Kidney (tissue), 22 donors: ENCODE measurements at places on chromosomes 12 and 14.
A peak's percentile ranks its signal among the peaks of the same experiment; 100 is the strongest.

GRCh38 chr12:12693111-12693671, 2.8 kb downstream of the GPR19 start:
- H3K27me3 ChIP-seq = no peaks in the 10 kb centered on the region
- H3K27ac ChIP-seq = no peak overlapping the region
- no peak overlapping the region for H3K4me3 ChIP-seq
- DNase-seq = no peak
- no peaks in the 10 kb centered on the region for H3K36me3 ChIP-seq

GRCh38 chr14:70563869-70564268, 29.1 kb upstream of the ADAM20 start:
- no peak overlapping the region for H3K27ac ChIP-seq
- H3K4me1 ChIP-seq = no peaks in the 10 kb centered on the region
- H3K27me3 ChIP-seq = no peaks in the 10 kb centered on the region
- no peak for DNase-seq

DNA sequence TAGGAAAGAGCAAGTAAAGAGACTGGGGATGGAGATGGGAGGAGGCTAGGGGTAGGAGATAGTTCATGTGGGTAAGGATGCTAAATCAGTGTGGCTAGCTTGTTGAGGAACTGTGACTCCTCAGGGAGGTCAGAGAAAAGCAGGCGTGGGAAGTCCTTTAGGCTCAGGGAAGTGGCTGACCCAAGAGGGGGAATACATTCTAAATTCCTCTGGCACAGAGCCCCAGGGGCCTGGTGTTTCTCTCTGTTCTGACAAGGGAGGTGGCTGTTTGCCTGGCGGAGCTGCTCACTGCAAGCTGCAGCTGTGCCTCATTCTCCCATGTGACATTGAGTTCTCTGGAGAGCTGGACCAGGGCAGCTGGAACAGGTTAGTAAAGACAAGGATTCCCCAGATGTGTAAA, 152.2 kb upstream of the SLC38A2 start:
- DNase-seq = peak; percentile 92
- no peaks in the 10 kb centered on the region for H3K4me1 ChIP-seq
- no peak overlapping the region for H3K4me3 ChIP-seq
- H3K27ac ChIP-seq = no peak overlapping the region
- H3K27me3 ChIP-seq = no peaks in the 10 kb centered on the region

GRCh38 chr14:101823511-101824120, 62.1 kb downstream of the PPP2R5C start:
- H3K27me3 ChIP-seq = no peaks in the 10 kb centered on the region
- H3K36me3 ChIP-seq = no peaks in the 10 kb centered on the region
- DNase-seq = no peak
- no peak overlapping the region for H3K4me3 ChIP-seq
- peaks cover 7% of the 10 kb centered on the region for H3K4me1 ChIP-seq
- H3K27ac ChIP-seq = peak overlapping the region; percentile 96

DNA sequence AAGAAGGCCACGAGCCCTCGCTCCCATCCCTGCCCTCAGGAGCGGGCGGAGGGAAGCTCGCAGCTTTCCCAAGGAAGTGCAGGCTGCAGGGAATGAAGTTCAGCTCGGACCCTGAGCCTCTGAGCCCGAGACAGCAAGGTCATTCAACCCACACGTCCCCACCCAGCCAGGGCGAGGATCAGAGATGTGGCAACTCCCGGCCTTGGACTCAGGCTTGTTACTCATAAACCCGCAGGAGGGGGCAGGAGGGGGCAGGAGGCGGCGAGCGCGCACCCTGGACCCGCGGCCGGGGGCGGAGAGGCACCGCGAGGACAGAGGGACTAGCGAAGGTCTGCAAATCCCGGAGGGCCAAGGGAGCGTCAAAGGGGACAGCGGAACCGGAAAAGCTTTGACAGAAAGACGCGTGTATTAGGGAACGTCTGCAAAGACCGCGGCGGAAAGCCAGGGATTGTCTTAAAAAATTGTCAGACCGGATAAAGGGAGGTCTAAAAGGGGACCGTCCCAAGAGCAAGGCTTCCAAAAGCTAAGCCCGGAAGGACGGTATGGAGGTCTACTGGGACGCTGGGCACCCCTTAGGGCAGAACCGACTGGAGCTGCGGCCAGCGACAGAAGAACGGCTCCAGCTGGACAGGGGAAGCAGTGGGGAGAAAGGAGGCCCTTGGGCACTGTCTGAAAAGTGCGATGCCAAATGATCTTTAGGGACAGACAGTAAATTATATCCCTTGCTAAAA, 611 bp upstream of the DCAF11 start:
- H3K36me3 ChIP-seq = peaks cover 11% of the 10 kb centered on the region
- peaks cover 24% of the 10 kb centered on the region for H3K4me1 ChIP-seq
- no peaks in the 10 kb centered on the region for H3K27me3 ChIP-seq
- peak overlapping the region; percentile 99 for H3K27ac ChIP-seq
- peak; percentile 94 for DNase-seq

GRCh38 chr14:98177551-98177950, 1094.4 kb downstream of the BCL11B start:
- DNase-seq = no peak
- H3K4me1 ChIP-seq = no peaks in the 10 kb centered on the region
- H3K27me3 ChIP-seq = no peaks in the 10 kb centered on the region
- no peaks in the 10 kb centered on the region for H3K36me3 ChIP-seq

DNA sequence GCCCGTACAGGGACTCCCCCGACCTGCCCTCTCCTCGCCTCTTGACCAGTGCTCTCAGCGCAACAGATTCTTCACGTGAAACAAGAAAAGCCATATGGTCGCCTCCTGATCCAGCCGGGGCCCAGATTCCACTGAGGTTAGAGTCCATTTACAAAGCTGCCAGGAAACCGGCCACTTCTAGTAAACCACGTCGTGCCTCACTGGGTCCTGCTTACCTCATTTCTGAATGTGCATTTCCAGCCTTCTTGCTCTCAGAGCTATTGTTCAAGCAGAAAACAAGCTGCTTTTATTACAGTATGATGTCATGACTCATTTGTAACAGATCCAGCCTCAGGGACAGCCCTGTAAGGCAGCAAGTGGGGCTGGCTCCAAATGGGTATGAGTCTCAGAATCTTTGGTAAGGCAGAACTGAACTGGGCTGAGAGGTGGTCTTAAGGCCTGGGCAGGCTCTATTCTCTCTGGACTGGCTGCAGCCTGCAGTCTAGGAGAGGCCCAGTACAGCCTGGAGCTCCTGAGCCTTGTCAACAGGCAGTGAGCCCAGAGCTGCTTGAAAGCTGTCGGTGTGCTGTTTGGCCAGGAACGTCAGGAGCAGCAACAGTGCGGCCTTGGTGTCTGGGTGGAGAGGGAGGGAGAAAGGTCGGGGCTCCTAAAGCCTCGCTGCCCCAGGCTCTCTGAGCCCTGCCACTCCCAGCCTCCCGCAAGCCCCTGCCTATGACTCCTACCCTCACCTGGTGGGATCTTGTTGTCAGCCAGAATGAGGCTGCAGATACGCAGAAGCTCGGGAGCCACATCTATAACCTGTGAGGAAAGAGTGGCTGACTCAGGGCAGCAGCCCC, 8.3 kb downstream of the REC8 start:
- no peaks in the 10 kb centered on the region for H3K27me3 ChIP-seq
- peak overlapping the region; percentile 92 for H3K27ac ChIP-seq
- H3K4me3 ChIP-seq = no peak overlapping the region

GRCh38 chr14:103625356-103626095, 3.5 kb upstream of the KLC1 start:
- no peaks in the 10 kb centered on the region for H3K36me3 ChIP-seq
- H3K27me3 ChIP-seq = no peaks in the 10 kb centered on the region
- H3K27ac ChIP-seq = peak overlapping the region; percentile 32
- H3K4me1 ChIP-seq = peaks cover 3% of the 10 kb centered on the region

- H3K27me3 ChIP-seq = peaks cover 4% of the 10 kb centered on the region
- H3K4me1 ChIP-seq = peaks cover 3% of the 10 kb centered on the region
- DNase-seq = no peak
- no peak overlapping the region for H3K27ac ChIP-seq
- no peaks in the 10 kb centered on the region for H3K36me3 ChIP-seq
Observed at GRCh38 chr14:51094282-51094821, 553 bp downstream of the TRIM9 start.

DNA sequence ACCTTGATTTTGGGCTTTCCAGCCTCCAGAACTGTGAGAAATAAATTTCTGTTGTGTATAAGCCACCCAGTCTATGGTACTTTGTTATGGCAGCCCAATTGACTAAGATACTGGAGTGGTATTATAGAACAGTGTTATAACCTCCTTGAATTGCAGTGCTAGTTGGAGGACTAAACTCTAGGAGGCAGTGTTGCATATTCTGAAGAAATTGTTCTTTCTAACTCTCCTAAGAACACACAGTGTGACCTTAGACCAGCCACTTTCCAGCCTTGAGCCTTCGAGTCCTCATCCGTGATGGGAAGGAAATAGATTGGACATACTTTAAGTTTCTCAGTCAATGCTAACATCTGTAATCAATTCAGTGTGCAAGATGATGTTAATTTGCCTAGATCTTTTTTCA, 22.4 kb upstream of the LRRC10 start:
- no peaks in the 10 kb centered on the region for H3K36me3 ChIP-seq
- H3K4me1 ChIP-seq = no peaks in the 10 kb centered on the region
- no peak overlapping the region for H3K27ac ChIP-seq
- no peak overlapping the region for H3K4me3 ChIP-seq
- H3K27me3 ChIP-seq = no peaks in the 10 kb centered on the region

GRCh38 chr12:78559886-78560285, 304.7 kb upstream of the SYT1 start:
- no peak overlapping the region for H3K4me3 ChIP-seq
- H3K36me3 ChIP-seq = no peaks in the 10 kb centered on the region
- DNase-seq = no peak
- no peaks in the 10 kb centered on the region for H3K27me3 ChIP-seq
- H3K4me1 ChIP-seq = no peaks in the 10 kb centered on the region

DNA sequence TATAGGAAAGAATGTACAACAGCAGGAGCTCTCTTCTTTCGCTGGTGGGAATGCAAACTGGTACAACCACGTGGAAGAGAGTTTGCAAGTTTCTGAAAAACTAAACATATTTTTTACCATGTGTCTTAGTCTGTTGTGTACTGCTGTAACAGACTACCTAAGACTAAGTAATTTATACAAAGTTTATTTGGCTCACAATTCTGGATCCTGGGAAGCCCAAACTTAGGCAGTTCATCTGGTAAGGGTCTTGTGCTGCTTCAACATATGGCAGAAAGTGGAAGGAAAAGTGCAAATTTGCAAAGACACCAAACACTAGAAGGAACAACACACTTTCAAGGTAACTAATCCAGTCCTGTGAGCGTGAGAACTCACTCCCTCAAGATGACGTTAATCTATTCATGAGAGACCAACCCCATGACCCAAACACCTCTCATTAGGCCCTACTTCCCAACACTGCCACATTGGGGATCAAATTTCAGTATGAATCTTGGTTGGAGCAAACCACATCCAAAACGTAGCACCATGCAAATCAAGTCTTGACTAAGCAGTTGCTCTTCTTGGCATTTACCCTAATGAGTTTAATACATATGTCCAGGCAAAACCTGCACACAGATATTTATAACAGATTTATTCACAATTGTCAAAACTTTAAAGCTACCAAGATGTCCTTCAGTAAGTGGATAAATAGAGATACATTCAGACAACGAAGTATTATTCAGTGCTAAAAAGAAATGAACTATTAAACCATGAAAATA, 481.9 kb upstream of the FOXG1 start:
- no peaks in the 10 kb centered on the region for H3K27me3 ChIP-seq
- H3K27ac ChIP-seq = no peak overlapping the region
- H3K36me3 ChIP-seq = no peaks in the 10 kb centered on the region
- no peaks in the 10 kb centered on the region for H3K4me1 ChIP-seq

DNA sequence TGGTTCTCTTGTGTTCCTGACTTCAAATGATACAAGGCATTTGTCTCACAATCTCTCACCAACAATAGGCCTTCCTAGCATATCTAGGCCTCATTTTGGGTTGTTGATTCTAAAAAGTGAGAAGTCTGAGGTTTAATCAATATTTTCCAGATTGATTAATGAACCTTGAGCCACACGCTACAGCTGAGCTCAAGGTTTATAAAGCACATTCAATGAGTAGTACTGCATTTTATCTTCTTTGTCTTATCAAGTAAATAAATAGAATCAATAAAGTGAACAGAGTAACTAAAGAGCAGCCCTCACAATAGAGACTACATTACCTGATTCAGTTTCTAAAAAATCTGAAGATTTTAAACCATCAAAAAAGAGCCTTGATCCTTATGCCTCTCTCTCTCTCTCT, 407.5 kb upstream of the CLEC14A start:
- H3K27ac ChIP-seq = no peak overlapping the region
- H3K4me3 ChIP-seq = no peak overlapping the region
- no peak for DNase-seq
- H3K4me1 ChIP-seq = no peaks in the 10 kb centered on the region

GRCh38 chr14:63594455-63595372, 47.0 kb downstream of the WDR89 start:
- no peak overlapping the region for H3K4me3 ChIP-seq
- no peaks in the 10 kb centered on the region for H3K27me3 ChIP-seq
- no peak for DNase-seq

GRCh38 chr14:51168215-51168613, 71.8 kb upstream of the TMX1 start:
- no peaks in the 10 kb centered on the region for H3K4me1 ChIP-seq
- no peaks in the 10 kb centered on the region for H3K27me3 ChIP-seq
- H3K27ac ChIP-seq = no peak overlapping the region
- H3K36me3 ChIP-seq = no peaks in the 10 kb centered on the region

DNA sequence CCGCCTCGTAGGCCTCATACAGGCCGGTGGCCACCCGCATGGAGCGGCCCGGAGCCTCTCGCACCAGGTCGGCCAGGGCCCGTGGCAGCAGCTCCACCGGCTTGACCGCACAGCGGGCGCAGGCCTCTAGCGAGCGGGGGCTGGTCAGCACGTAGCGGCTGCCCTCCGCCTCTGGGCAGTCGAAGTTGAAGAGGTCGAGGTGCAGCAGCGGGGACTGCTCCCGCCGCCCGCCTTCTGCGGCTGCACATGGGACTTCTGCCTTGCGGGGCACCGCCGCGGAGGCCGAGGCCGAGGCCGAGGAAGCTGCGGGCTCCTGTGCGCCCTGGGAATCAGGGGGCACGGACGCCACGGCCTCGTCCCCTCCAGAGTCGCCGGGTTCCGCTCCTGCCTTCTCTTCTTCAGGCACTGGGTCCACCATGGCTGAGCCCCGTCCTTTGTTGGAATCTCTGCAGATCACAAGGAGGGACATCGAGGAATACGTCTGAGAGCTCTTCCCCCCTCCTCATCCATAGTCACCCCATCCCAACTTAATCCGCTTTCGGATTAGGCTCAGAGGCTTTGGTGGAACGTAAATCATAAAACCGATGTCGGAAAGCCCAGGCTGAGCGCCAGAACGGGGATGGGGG, 1.4 kb downstream of the CCDC177 start:
- peaks cover 28% of the 10 kb centered on the region for H3K27me3 ChIP-seq
- no peaks in the 10 kb centered on the region for H3K36me3 ChIP-seq
- no peak for DNase-seq
- H3K27ac ChIP-seq = no peak overlapping the region
- H3K4me3 ChIP-seq = no peak overlapping the region

GRCh38 chr14:55123852-55124639, 5.0 kb upstream of the LGALS3 start:
- no peak overlapping the region for H3K4me3 ChIP-seq
- no peaks in the 10 kb centered on the region for H3K4me1 ChIP-seq
- no peaks in the 10 kb centered on the region for H3K27me3 ChIP-seq

GRCh38 chr14:101937926-101938767, 26.2 kb upstream of the DYNC1H1 start:
- H3K27me3 ChIP-seq = no peaks in the 10 kb centered on the region
- H3K36me3 ChIP-seq = no peaks in the 10 kb centered on the region
- no peak overlapping the region for H3K4me3 ChIP-seq
- H3K4me1 ChIP-seq = no peaks in the 10 kb centered on the region
- peak; percentile 43 for DNase-seq

- H3K4me1 ChIP-seq = no peaks in the 10 kb centered on the region
- H3K4me3 ChIP-seq = no peak overlapping the region
Observed at GRCh38 chr14:54207075-54207474, 189.7 kb upstream of the CDKN3 start.

- no peaks in the 10 kb centered on the region for H3K4me1 ChIP-seq
- no peaks in the 10 kb centered on the region for H3K27me3 ChIP-seq
- no peak overlapping the region for H3K27ac ChIP-seq
- no peak overlapping the region for H3K4me3 ChIP-seq
Observed at GRCh38 chr12:2270846-2271245, 218.1 kb downstream of the CACNA1C start.
